Activated T-helper 1 cell treated with Interleukin-2 at 50 U/mL for 16 hours (primary cell): ENCODE measurements at places on chromosomes 12 and 14.

- no peak for DNase-seq
These were observed 2.6 kb downstream of the MYF6 start for GRCh38 chr12:80709811-80710726.

- DNase-seq: no peak
These were observed 6.7 kb downstream of the HOXC5 start for GRCh38 chr12:54039417-54040147.

GRCh38 chr12:56078931-56079722 lies 838 bp upstream of the ERBB3 start:
- DNase-seq: peak; percentile 31

GRCh38 chr14:22536853-22537338 lies 52.1 kb downstream of the DAD1 start:
- peak; percentile 66 for DNase-seq

GRCh38 chr14:100474196-100474595 lies 113.0 kb downstream of the BEGAIN start:
- DNase-seq: no peak

DNA sequence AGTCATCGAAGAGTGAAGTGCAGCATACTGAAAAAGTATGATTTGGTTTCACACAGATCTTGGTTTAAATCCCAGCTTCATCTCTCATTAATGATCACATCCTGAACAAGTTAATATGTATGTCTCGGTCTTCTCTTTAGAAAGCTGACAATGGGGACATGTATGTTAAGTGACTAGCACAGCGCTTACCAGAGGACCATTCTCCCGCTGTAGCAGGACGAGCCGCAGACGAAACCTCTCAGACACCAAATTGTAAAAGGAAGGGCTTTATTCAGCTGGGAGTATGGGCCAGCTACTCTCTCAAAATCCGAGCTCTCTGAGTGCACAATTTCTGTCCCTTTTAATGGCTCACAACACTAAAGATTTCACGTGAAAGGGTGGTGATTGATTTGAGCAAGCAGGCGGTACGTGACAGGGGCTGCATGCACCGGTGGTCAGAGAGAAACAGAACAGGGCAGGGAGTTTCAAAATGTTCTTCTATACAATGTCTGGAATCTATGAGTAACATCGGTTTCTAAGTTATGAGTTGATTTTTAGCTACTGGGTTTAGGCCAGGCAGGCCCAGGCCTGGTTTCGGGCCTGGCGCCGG lies 682.4 kb downstream of the DIO2 start:
- DNase-seq: no peak

DNA sequence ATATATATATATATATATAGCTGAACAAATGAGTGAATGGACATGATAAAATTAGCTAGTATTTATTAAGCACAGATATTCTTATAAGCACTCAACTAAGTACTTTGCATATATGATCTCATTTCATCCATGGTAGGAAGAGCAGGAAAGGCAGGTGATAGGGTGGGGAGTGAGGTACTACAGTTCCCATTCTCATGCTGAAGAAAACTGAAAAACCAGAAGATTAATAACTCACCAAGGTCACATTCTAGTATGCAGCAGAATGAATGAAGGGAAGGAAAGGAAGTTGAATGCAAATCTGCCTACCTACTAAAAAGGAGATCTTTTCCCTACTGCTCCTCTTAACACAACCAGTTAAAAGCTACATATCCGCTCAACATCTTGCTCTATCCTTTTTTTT lies 298.1 kb upstream of the TMPO start:
- DNase-seq: no peak

GRCh38 chr12:42023733-42024494 lies 120.8 kb downstream of the GXYLT1 start:
- peak; percentile 43 for DNase-seq

DNA sequence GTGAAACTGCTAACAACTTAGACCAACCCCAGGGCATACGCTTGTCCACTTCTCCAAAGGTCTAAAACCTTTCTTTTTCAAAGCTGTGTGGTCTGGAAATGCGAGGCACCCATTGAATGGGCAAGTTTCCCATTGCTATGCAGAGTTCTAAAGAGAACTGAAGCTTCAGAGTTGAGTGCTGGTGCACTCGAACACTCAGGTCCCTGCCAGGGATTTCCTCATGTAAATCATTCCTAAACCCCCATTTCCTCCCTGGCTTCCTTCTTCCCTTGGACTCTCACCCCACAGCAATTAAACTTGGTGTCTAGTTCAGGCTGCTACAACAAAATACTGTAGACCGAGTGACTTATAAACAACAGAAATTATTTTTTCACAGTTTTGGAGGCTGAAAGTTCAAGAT lies 2.2 kb upstream of the PXN start:
- DNase-seq: no peak

DNA sequence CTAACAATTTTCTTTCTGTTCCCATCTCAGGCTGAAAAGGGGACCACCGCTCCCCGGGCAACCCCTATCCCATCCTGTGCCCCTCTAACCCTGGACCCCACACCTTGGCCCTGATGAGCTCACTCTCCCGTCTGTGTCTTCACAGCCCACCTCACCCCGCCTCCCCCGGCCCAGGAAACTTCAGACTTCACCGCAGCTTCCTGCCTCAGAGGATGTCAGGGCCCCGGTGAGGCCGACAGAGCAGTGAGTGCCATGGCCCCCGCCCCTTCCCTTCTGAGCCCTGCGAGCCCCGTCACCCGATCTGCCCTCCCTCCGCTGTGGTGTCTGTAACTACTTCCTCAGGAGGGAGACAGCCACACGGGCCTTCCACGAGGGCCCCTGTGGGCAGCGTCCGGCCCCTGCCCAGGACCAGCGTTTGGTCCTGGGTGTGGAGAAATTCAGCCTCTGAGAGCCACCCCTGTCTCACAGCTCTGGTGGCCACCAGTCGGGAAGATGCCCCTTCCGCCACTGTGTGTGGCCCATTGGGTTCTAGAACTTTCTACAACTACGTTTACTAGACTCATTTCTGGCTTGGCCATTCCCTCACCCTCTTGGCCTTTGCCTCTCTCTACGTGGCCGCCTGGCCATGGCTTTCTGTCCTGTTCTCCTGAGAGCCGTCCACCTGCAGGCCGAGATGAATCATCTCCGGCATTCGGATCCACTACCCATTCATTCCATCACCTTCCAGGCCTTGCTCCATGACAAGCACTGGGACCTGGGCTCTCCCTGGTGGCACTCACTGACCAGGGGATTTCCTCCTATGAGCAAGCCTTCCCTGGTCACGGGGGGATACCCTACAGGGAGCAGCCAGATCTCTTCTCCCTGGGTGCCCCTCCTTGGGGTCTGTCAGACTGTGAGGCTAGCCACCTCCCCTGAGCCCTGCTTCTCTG lies 3.4 kb downstream of the RHOF start:
- peak; percentile 92 for DNase-seq

DNA sequence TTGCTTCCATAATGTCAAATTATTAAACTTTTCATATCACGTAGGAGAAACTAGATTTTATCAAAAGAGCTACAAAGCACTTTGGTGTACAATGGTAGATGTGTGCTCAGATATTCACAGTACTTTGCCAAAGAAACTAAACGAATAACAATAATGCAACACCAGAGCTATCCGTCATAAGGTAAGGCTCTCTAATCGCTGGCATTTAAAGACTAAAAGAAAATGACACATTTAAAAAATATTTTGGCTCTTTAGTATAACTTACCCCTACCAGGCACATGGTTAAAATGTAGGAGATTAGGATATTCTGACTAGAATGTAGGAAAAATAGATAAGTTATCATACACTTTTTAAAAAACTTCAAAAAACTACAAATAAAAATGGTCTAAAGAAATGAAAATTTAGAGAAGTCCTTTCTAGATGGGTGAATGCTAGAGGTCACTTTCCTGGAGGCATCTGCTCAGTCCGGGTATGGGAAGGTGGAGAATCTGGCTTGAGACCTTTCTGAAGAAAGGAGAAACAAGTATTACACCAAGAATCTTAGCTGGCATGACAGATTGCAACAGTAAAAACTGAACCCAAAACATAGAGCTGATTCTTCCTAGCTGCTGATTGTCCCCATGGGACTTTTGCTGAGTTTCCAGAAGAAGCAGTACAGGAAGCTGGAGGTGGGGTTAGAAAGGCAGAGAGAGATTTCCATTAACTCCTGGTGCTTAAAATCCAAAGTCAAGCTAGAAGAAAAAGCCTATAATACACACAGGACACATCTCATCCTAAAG lies 67.9 kb downstream of the FAR2 start:
- no peak for DNase-seq

GRCh38 chr12:52916216-52916615 lies 11.3 kb upstream of the KRT8 start:
- DNase-seq: no peak

- DNase-seq: no peak
These were observed 4.6 kb downstream of the TCL1B start for GRCh38 chr14:95690815-95691214.

- DNase-seq: no peak
These were observed 201.7 kb upstream of the FKBP4 start for GRCh38 chr12:2593045-2593444.

DNA sequence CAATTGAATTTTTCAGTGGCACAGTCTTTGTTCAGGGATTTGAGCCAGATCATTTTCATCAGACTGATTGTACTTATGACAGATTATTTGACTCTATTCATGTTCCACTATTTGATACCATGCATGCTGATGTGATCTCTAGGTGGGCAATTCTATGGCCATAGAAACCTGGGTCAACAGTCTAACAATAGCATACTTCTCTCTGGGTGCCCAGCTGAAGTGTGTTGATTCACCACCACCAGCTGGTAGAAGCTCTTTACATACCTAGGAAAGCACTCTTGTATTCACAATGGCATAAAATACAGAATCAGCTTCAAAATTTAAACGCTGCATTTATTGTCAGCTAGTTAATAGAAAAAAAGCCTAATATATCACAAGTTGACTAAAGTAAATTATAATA lies 90.2 kb upstream of the TMTC2 start:
- no peak for DNase-seq

- DNase-seq: no peak
These were observed 91.4 kb downstream of the SETD3 start for GRCh38 chr14:99389174-99389826.

DNA sequence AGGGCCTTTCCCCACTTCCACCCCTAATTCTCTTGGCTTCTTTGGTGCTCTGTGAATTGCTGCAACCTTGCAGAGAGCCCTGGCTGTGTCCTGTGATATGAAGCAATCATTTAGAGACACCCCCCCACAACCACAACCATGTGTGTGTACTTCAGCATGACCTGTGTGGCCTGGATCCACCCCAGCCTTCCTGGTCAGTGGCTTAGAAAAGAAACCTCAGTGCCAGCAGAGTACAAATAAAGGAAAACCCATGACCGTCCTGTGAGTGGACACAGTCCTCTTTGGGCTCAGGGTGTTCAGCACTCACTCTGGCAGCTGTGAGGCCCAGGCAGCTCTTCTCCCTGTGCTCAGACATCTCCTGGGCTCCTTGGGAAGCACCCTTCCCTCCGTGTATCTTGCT lies 206.6 kb upstream of the DIO3 start:
- DNase-seq: no peak

DNA sequence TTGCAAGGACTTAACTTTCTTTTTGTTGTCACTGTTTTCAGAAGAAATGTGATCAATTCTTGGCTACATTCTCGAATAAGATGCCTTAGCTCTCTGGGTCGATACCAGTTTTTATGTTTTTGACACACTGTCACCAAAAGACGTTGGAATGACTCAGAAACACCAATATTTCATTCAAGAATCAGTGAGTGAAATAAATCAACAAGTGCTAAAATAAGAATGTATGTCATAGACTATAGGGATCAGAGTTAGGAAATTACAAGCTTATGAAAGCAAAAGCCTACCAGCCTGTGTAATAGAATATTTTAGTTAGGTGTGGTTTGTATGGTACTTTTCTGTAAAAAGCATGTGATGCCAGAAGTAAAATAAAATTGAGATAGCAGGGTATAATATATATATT lies 17.8 kb downstream of the PPHLN1 start:
- no peak for DNase-seq

GRCh38 chr12:71108355-71108754 lies 49.4 kb downstream of the TSPAN8 start:
- no peak for DNase-seq

- DNase-seq: no peak
These were observed 26.3 kb downstream of the RAB35 start for GRCh38 chr12:120090206-120090605.

GRCh38 chr14:51697848-51698247 lies 46.1 kb downstream of the FRMD6 start:
- DNase-seq: no peak

DNA sequence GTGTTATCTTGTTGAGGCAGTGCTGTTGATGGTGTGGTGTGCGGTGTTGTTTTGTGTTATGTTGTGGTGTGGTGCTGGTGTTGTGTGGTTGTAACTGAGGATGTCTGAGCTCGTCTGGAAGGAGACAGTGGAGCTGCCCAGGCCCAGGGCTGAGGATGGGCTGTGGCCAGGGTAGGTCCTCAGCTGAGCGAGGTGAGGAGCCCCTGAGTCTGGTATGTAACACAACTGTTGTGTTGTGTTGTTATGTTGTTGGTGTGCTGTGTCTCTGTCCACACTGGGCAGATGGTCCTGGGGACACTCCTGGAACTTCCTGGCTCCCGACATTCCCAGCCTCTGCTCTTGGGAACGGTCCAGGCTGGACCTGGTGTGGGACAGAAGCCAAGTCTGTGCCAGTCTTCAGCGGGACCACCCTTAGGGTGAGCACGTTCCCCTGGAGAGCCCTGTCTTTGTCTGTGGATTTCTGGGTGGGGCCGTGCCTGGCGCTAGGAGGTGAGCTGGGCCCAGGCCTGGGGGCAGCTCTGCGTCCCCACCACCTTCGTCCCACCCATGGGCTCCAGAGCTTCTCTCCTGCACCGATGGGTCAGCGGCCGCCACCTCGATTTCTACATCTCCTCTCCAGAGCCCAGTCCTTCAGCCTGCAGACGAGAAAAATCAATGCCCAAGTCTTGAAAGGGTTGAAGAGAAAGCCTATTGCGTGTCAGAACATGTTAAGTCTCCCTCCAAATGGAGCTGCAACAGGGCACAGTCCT lies 27.4 kb upstream of the SFSWAP start:
- no peak for DNase-seq

DNA sequence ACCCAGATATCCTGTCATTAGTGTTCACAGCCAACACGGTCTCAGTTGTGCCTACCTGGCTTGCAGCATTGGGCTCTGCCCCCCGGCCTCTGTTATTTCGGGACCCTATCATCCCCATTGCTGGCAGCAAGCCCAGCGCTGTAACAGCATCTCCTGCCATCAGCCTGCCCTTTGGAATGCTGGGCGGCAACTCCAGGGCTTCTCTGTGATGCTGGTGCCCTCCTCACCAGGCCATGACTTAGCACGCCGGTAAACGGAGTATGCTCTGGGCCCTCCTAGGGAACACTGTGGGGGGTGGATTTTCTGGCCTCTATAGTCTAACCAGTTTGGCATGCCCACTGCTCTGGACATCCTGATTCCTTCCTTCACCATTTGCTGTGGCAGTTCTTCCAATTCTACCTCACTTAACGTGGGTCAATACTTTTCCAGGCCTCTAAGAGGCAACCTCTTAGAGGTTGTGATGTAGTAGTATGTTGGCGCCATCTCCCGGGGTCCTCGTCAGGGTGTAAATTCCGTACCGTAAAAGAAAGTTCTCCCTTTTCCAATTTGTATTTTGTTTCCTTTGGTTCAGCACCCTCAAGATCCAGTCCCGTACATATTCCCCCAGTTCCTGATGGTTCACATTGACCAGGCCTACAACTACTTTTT lies 80.0 kb downstream of the SINHCAF start:
- no peak for DNase-seq
